ENCODE measurements at places on chromosomes 11 and 22.

GRCh38 chr11:82815406-82815805 lies 81.7 kb upstream of the FAM181B start:
- DNase-seq, result no peak

DNA sequence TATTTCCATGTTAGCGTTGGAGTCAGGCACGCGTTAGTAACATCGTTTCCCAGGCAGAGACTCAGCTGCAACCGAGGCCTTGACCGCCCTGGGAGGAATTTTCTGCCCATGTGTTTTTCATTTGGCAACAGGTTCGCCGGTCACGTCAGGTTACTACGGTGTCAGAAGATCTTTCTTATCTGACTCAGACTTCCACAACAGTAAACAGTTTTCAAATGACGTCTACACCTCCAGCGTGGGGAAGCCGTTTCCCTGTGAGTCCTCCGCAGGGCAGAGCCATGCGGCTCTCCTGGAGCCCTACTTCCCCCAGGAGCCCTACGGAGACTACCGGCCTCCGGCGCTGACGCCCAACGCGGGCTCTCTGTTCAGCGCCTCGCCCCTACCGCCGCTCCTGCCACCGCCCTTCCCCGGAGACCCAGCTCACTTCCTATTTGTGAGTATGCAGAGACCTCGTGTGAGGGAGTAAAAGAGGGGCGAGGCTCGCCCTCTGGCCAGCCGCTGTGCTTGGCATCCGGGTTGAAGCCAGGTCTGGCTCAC lies 14.3 kb upstream of the POU2AF3 start:
- DNase-seq, result no peak

DNA sequence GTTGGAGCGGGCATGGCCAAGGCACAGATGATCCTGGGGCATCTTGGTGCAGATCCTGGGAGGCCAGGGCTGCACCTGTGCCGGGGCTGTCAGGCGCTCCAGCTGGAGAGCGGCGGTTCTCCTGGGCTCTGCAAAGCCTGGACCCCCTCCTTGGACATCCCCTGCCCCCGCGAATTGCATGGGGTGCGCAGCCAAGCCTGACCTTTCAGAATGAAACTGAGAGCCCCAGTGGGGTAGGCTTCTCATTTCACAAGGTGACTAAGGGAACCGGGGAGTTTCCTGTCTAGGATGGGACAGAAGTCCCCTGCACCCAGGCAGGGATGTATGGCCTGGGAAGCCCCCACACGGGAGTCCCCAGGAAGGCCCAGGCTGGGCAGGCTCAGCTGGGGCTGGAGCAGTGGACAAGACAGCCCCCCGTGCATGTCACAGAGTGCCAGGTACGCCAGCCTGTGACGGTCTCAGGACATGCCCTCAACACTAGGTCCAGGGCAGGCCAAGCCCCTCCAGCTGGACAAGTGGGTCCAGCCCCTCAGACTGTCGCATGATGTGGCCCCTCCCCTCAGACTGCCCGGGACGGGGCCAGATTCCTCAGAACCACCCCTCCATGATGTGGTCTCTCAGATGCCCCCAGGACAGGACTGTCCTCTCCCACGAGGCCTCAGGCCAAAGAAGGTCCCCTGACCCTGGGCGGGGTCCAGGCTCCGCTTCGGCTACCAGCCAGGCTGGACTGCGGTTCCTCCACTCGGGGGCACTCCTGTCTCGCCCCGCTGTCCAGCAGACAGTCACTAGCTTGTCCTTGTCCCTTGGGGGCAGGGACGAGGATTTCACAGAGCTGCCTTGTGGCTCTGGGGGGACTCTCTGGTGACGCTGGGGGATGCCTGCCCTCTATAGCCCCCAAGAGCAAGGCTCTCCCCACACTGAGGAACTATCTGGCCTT lies 2.3 kb downstream of the LSP1 start:
- DNase-seq, result no peak

DNA sequence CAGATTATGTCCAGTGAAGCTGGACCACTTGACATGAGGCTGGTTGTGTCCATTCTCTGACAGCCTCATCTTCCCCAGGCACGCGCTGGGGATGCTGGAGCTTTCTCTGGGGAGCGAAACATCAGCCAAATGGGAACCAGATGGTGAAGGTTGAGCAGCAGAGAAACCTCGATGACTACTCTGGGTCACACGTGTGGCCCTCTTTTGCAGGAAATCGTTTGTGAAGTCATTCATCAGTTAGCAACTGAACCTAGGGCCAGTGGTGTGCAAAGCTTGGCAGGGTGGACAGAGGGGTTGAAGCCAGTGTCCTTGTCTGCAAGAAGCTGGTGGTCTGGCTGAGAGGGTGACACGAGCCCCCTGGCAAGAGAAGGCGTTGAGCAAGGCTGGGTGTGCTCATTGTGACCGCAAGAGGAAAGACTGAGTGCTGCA lies 109.8 kb downstream of the ZBTB16 start:
- no peak for DNase-seq

GRCh38 chr11:64339754-64340408 lies at the start of gene CCDC88B:
Gene CCDC88B (plus strand): TSS chr11:64340204. CDS start chr11:64340267, 63 bp downstream.
- DNase-seq, result peak; percentile 62

GRCh38 chr11:79344753-79345294 lies 96.0 kb downstream of the TENM4 start:
- no peak for DNase-seq

DNA sequence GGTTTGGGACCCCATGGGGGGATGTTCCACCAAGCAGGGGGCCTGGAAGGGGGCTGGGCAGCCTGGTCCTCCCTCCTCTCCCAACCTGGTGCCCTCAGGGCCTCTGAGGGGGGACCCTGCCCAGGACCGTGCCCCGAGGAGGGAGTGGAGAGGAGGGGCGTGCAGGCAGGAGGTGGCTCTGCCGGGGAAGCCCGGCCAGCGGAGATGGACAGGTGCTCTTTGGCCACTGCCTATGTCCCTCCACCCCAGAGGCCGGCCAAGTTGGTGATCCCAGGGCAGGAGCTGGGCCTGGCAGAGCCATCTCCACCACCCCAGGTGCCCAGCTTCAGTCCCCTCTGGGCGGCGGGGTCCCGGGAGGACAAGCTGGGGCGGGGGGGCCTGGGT lies 2.4 kb downstream of the MUC2 start:
- DNase-seq, result peak; percentile 14

GRCh38 chr11:64842851-64843685 lies 1.4 kb downstream of the CDC42BPG start:
- DNase-seq, result no peak

- no peak for DNase-seq
These were observed 324.8 kb downstream of the MN1 start for GRCh38 chr22:27476729-27477128.

DNA sequence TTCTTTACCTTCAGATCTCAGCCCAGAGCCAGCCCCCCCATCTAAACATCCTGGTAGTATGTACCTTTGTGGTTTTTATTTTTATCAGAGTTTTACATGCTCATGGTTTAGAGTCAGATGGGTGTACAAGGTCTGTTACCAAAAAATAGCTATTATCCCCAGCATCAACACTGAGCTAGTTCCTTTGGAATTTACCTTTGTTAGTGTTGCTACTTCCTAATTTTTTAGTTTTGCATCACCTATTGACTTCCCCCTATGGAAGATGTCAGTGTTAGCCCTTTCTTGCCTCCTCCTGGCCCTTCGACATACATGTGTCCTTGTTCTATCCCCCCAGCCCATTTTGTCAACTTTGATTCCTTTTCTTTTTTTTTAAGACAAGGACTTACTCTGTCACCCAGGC lies 7.4 kb downstream of the UPB1 start:
- DNase-seq, result no peak

- DNase-seq, result no peak
These were observed 25.1 kb downstream of the NUP50 start for GRCh38 chr22:45188779-45189178.

GRCh38 chr22:22005945-22006595 lies 23.5 kb upstream of the TOP3B start:
- DNase-seq, result no peak

GRCh38 chr11:5224538-5225479 lies 2.1 kb downstream of the HBB start:
- DNase-seq, result no peak

DNA sequence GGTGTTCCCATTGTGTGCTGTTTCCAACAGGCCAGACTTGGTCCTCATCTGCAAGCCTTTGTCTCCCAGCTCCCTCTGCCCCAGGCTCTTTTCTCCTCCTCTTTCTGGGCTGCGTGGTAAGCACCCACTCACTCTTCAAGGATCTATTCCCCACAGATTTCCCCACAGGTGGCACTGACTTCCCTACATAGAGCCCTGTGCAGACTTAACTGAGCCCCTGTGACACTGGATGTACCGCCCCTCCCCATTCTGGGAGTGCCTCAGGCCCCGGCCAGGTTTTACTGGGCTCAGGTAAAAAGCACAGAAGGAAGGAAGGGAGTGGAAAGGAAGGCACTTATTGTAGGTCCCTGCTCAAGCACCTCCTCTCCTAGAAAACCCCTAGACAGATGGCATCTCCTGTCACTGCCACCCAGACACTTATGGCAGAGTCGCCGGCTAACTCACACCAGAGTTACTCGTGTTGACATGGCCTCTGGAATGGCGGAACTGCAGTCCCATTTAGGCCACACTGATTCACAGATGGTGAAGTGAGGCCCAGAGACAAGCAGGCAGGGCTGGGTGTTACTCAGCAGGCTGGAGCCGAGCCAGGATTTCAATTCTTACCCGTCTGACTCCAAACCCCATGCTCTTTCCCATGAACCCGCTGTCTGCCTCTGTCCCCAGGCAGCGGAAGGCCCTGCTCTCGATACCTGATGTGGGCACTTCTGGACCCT lies 47.2 kb downstream of the LRRC32 start:
- DNase-seq, result no peak

DNA sequence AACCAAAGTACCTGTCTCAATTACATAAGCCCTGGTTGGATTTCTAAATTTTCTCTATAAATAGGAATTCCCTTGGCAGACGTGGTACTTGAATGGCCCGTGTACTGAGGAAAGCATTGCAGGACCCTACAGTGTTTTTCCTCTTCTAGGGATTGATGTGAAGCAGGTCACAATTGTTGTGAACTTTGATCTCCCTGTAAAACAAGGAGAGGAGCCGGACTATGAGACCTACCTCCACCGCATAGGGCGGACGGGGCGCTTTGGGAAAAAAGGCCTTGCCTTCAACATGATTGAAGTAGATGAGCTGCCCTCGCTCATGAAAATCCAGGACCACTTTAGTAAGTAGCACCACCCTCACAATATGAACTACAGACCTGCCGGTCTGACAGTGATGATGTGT lies 16.7 kb downstream of the DDX25 start:
- no peak for DNase-seq

- no peak for DNase-seq
These were observed 234.8 kb downstream of the GRIK4 start for GRCh38 chr11:120746376-120746775.

GRCh38 chr11:58318532-58318931 lies 40.3 kb downstream of the OR5B17 start:
- no peak for DNase-seq

- DNase-seq, result no peak
These were observed 38.7 kb downstream of the RTN3 start for GRCh38 chr11:63719987-63720386.

- DNase-seq, result no peak
These were observed 45.5 kb downstream of the APIP start for GRCh38 chr11:34870548-34871196.

DNA sequence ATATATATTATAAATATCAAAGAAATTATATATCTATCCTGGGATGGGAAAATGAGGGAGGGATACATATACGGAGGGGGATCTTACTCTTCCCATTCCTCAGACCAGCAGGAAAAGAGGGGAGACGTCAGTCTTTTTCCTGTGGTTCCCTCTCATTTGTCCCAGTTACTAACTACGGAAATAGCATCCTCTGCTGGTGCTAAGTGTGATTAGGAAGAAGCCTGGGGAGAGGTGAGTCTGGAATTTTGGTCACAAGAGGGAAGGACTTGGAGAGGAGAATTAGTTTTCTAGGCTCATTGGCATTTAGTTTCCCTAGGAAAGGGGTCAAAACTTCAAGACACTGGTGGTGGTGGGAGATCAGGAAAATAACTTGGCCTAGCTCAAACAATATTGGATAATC lies 11.6 kb downstream of the MED19 start:
- no peak for DNase-seq

DNA sequence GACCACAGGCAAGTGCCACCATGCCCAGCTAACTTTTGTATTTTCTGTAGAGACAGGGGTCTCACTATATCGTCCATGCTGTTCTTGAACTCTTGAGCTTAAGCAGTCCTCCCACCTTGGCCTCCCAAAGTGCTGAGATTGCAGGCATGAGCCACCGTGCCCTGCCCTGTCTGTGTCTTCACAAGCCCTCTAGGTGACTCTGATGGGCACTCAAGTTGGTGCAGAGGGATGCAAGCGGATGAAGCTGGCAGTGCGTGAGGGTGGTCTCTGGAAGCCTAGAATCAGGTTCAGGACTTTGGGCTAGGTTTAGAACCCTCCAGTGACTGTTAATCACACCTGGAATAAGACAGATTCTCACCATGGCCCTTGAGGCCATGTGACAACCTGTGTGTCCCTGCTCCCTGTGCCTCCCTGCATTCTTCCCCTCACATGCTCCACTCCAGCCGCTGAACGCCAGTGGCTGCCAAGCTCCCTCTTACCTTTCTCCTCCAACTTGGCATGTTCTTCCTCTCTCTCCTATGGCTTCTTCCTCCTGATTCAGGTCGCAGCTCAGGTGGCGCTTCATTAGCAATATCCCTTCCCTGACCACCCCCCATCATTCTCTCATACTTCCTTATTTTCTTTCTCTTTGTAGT lies 242.3 kb upstream of the TBCEL start:
- DNase-seq, result no peak

GRCh38 chr11:78290293-78291176 lies 101.8 kb downstream of the USP35 start:
- DNase-seq, result no peak

- no peak for DNase-seq
These were observed 6.3 kb downstream of the OR10A4 start for GRCh38 chr11:6882751-6883150.

All from left cardiac atrium (tissue), 4 donors.